Left cardiac atrium (tissue), 4 donors: ENCODE measurements at places on chromosomes 1 and 21. TPM values are rescaled to one million over a fixed set of nuclear protein-coding genes. Genes with fewer than 3 reads are reported as not detected.

Gene CDK11B
- 18.8 TPM for total RNA-seq

Gene ERRFI1
- total RNA-seq = 17.0 TPM

- DNase-seq = no peak
Measured at GRCh38 chr1:235953801-235954200, 87.1 kb upstream of the LYST start.

DNA sequence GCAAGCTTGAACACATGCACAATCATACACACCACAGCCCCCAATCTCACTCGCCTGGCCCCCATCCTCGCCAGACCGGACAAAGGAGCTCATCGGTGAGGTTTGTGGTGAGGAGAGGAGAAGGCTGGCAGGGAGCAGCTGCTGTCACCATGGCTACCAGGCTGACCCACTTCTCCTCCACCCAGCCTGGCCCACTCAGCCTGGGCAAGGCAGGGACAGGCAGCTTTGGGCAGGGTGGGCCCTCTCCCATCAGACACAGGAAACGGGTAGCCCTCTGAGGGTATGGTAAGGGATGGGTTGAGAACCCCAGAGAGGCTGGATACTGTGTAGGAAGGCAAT is 15.9 kb downstream of the RIMS3 start:
- DNase-seq = no peak

- DNase-seq = no peak
Measured at GRCh38 chr1:113219377-113219776, 146.4 kb downstream of the LRIG2 start.

GRCh38 chr1:101652484-101652883 is 344.2 kb downstream of the OLFM3 start:
- DNase-seq = no peak
